ENCODE measurements at places on chromosomes 5 and 9.

GRCh38 chr9:72743836-72744235 lies 209.0 kb downstream of the ALDH1A1 start:
- no peak for DNase-seq

- no peak for DNase-seq
These were observed 215.7 kb upstream of the ELL2 start for GRCh38 chr5:96177303-96177869.

- no peak for DNase-seq
These were observed 569.6 kb upstream of the BRINP1 start for GRCh38 chr9:119938871-119939270.

GRCh38 chr5:158988987-158989730 lies 110.6 kb downstream of the EBF1 start:
- DNase-seq, result no peak

DNA sequence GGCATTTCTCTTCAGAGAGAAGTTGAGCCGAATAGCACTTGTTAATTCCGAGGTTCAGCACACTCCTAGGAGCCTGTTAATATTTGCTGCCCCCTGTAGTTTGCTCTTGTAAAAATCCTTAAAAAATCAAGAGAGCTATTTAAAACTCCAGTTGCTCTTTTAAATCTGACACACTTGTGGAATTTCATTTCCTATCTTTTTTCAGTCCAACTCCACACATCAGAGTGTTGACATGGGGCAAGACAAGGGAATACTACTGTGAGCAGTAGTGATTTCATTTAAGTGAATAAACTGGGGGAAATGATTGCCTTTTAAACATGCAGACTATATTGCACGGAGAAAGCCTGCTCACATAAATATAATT lies 1096.3 kb upstream of the DMAC1 start:
- DNase-seq, result no peak

DNA sequence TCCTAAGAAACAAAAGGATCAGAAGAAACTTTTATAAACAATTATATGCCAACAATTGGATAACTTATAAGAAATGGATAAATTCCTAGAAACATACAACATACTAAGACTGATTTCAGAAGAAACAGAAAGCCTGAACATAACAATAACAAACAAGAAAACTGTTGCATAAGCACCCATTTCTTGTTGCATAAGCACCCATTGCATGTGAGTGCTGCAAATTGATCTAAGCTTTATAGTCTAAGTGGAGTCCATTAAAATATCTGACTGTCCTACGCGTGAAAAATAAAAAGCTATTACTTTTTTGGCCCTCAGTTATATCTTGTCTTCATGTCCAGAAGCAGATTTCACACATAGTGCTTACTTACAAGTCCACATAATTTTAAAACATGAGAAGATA lies 19.3 kb downstream of the TYRP1 start:
- DNase-seq, result no peak

All from esophagus squamous epithelium (tissue), 5 donors.